Activated CD4-positive, alpha-beta T cell treated with anti-CD3 and anti-CD28 coated beads, Interleukin-2, amount 10 ng/mL, durations not matched to agents 24 days and 14 days (primary cell): ENCODE measurements at places on chromosomes 12 and 14.
A peak's percentile ranks its signal among the peaks of the same experiment; 100 is the strongest.

DNA sequence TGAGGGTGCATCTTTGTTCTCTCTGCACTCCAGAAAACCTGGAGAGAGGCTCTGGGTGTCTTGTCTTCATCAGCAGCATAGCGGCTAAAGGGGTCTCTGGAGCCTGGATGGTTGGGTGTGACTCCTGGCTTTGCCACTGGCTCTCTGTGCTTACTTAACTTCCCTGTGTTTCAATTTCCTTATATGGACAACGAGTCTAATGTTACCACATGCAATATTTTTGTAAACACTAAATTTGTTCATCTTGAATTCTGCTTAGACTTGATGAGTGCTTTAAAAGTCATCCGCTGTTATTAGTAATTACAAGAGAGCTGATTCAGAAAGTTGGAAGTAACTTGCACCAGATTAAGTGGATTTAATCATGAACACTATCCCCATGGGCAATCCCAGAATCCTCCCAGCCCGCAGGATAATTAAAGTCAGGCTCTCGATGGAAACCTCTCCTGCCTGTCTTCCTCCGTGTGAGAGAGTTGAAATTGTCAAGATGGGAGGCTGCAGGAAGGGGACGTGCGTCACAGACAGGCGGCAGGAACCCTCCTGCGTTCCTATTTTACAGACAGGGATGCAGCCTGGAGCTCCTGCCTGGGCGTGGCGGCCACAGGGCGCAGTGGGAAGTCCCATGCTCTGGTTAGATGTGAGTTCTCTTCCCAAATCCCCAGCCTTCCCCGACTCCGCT, 201.2 kb downstream of the TTC8 start:
- DNase-seq, result no peak

GRCh38 chr14:66046591-66046990, 439.6 kb upstream of the CCDC196 start:
- DNase-seq, result no peak

- no peak for DNase-seq
These were observed 167.1 kb downstream of the DUSP6 start for GRCh38 chr12:89185181-89185580.

- no peak for DNase-seq
These were observed 1.3 kb downstream of the PIWIL1 start for GRCh38 chr12:130338794-130339601.

DNA sequence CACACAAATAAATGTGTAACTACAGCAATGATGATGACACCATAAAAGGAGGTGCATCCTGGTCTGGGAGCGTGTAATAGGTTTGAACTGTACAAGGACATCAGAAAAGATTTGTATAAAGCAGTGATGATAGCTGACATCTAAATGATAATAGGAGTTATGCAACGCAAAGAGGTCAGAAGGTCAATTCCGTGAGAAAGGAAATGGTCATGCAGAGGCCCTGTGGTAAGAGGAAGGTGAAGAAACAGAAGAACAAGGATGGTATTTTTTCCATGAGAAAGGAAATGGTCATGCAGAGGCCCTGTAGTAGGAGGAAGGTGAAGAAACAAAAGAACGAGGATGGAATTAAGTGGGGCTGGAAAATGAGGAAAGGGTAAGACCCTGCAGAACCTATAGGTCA, 106.7 kb upstream of the TMPO start:
- no peak for DNase-seq

DNA sequence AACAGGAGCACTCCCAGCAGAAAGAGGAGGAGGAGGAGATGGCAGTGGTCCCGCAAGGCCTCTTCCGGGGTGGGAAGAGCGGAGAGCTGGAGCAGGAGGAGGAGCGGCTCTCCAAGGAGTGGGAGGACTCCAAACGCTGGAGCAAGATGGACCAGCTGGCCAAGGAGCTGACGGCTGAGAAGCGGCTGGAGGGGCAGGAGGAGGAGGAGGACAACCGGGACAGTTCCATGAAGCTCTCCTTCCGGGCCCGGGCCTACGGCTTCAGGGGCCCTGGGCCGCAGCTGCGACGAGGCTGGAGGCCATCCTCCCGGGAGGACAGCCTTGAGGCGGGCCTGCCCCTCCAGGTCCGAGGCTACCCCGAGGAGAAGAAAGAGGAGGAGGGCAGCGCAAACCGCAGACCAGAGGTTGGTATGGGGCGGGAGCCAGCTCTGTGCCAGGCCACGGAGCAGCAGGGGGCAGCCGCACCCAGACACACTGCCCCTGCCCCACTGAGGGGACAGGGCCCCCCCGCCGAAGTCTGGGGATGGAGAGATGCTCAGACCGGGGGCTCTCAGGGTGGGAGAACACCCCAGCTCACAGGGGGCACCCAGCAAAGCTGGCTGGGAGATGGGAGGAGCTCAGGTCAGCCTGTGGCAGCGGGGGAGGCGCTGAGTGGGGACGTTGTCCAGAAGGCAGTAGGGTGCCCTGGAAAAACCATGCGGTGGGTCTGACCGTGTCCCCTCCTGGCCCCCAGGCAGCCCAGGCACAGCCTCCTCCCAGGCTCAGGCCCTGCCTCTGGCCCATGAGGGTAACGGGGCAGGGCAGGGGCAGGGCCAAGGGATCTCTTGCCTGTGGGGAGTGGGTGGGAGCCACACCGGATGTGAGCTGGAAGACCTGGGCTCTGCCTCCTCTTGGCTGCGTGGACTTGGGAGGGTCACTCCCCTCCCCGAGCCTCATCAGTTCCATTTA, 9.8 kb downstream of the CHGA start:
- DNase-seq, result no peak

DNA sequence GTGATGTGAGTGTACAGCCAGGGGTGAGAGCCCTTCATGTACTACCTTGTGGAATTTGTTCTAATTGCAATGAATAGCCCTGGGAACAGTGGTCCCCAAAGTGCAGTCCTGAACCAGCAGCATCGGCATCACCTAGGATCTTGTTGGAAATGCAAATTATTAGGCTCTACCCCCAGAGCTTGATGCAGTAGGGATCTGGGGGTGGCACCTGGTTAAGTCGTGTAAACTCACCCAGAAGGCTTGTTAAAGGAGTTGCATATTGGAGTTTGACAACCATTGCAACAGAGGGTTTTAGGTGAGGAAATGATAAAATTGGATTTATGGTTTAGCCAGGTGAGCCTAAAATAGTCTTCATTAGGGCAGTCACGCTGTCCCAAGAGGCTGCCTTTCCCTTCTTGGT, 73.2 kb downstream of the PLEKHG3 start:
- DNase-seq, result no peak

DNA sequence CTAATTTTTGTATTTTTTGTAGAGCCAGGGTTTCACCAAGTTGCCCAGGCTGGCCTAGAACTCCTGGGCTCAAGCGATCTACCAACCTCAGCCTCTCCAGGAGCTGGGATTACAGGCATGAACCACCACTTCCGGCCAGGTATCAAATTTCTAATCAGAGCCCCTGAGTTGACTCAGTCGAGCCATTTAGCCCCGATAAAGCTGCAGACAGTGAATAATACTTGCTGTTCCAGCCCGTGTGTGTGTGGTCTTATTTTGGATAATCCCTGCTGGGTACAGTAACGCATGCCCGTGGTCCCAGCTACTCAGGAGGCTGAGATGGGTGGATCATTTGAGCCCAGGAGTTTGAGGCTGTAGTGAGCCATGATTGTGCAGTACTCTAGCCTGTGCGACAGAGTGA, 57.0 kb downstream of the TEAD4 start:
- no peak for DNase-seq

DNA sequence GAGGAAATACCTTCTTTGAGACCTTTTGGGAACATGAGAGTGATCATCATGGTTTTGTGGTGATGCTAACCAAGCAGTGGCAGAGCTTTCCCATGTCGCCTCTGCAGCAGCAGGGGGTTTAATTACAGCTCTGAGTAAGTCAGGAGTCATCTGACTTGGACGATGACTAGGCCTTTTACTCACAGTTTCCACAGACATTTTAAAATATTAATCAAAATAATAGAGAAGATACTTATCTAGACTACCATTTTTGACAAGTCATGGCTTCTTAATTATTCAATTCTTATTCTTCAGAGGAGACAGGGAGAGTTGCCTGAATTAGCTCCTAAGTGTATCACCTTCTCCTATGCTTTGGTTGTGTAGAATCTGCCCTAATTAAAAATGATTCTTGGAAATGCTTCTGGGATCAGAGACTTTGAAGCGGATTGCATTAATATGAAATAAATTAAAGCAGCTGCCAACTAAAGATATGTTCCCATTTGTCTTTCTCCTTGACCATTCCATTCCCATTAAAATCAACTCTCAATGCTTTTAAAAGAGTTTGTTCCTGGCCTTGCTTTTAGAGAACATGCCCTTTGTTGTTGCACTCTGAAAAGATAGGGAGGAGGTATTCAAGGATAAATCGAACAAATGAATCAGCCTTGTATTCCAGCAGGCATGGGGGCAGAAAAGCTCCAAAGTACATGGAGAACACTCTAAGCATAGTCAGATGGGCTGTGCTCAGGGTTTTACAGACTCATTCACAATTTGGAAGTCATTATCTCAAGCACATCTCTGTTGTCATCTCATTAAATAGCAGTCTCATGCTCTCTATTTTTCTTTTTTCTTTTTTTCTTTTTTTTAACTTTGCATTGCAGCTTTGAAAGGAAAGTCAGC, 7.7 kb upstream of the IFNG-AS1 start:
- DNase-seq, result no peak

GRCh38 chr14:53113989-53114388, 39.1 kb downstream of the DDHD1 start:
- DNase-seq, result no peak

DNA sequence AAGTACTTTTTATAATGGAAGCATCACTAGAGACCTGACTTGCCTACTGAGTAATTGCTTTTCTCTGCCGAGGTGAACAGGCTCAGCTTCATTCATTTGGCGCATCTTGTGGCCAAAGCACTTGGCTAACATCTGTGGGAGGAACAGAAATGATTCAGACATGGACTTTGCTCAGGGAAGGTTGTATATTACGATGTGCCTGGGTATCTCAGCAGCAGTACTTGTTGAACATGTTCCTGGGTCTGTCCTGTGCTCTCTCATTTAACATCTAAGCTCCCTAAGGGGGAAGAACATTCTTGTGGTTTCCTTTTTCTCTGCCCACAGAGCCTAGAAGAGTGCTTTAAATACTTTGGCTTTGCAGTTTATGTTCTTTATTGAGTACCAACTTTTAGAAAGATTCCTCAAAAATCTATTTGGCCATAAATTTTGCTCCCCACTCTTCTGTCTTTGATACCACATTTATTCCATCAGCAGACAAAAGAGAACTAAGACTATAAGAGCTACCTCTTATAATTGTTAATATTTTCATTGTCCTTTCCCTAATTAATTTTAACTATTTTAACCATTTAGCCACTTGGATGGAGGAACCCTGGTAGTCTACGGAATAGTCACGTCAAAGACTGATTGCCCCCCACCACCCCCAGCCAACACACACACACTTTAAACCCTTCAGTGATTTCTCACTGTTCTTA, 101.2 kb upstream of the EGLN3 start:
- peak; percentile 68 for DNase-seq

DNA sequence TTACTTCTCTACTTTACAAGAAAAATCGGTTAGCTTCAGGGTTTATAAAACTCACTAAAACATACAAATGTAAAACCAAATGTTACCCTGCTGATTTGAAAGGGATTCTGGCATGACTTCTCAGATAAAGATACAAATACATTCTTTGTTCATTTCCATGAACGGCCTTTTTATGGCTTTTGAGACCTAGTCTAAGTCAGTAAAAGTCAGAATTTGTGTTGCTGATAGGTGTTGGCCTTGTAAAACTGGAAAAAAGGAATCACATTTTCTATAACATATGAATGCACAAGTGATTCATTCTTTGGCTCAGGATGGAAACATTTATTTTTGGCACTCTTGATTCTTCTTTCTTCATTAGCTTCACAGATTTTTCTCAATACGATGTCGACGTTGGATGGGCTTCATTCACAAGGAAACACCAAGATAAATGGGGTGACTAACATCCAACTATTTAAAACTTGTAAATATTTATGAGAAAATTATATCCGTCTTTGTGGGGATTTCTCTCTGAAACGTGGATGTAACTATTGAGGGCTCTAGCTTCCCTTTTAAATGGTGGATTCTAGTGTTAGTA, 27.0 kb upstream of the CPM start:
- no peak for DNase-seq

DNA sequence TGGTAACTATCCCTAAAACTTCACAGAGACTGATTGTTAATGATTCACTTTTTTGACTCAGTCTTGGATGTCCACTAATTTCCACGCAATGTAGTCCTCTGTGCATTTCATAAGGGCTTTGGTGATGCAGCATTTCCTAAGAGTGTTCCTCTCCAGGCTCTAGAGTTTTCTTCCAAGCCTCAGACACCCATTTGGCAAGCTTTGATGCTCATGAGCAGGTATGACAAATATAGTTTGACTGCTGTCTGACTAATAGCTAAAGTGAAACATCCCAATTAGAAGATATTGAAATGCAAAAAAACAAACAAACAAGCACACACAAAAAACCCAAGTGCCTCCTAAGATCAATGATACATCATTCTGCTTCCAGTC, 1.5 kb upstream of the VAMP1 start:
- DNase-seq, result peak; percentile 68

GRCh38 chr12:59122784-59123183, 202.5 kb upstream of the LRIG3 start:
- no peak for DNase-seq

GRCh38 chr14:101953151-101953550, 11.2 kb upstream of the DYNC1H1 start:
- no peak for DNase-seq

GRCh38 chr12:89568484-89568883, 42.6 kb upstream of the POC1B start:
- DNase-seq, result no peak

DNA sequence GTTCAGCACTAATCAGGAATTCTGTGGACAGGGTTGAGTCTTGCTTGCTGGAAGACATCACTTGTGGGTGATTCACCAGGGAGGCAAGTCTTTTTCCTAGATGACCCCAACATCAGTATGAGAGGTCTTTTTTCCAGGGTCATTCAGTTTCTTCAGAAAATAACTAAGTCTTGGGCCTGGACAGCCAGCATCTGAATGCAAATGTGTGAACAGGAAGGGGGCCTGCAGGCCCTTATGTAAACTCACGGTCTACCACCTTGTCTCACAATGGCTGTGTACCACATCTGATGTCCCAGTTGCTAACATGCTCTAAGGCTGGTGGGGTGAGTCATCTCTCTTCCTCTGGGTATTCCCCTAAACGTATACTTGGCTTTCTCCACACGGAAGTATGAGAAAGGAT, 79.2 kb downstream of the HECTD4 start:
- peak; percentile 85 for DNase-seq

DNA sequence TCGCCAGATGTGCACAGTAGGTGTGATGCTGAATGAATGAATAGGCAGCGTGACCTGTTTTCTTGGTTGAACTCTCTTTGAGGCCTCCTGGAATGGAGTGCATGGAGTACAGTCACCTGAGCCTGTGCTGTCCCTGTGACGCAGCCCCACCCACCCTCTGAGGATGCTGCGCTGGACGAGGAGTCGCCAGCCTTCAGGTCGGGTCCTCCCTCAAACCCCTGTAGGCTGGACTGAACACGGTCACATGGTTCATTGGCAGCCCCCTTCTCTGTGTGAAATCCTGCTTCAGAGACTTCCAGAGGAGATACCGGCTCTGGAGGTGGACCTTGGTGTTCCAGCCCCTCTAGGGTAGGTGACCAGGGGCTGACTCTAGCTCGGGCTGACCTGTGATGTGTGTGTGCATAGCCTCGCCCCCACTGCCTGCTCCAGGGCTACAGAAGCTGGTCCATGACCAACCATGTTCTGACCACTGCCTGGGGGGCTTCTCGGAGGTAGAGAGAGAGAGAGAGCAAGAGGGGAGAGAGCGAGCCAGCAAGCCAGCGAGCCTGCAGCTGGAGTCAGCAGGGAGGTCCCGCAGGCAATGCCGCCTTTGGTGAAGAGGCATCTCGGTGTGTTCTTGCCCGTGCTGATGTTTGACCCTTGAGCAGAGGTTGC, 158.0 kb upstream of the RTL1 start:
- no peak for DNase-seq
